Stimulated activated CD8-positive, alpha-beta memory T cell treated with anti-CD3 and anti-CD28 coated beads, Interleukin-4, amount 100 ng/mL, for 4 hours (primary cell): ENCODE measurements at places on chromosomes 5 and 9.

- DNase-seq = no peak
Measured at GRCh38 chr9:94983552-94983951, 257.1 kb downstream of the AOPEP start.

DNA sequence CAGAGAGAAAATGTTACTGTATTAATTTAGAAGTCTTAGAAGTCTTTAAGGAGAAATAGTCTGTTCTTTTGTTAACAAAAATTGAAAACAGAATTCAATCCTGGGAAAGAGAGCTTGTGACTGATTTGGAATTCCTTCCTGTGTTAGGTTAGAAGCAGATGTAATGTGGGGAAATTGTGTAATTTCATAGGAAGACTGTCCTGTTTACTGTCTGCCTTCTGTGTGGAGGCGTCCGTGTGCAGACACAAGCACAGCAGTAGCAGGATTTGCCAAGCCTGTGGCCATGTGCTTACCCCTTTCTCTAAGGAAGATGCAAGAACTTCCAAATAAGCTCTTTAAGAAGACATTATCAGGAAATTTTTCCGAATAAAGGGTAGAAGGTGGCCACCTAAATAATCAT lies 36.7 kb upstream of the F2R start:
- DNase-seq = no peak

GRCh38 chr5:80936881-80937280 lies 23.3 kb upstream of the RASGRF2 start:
- no peak for DNase-seq

DNA sequence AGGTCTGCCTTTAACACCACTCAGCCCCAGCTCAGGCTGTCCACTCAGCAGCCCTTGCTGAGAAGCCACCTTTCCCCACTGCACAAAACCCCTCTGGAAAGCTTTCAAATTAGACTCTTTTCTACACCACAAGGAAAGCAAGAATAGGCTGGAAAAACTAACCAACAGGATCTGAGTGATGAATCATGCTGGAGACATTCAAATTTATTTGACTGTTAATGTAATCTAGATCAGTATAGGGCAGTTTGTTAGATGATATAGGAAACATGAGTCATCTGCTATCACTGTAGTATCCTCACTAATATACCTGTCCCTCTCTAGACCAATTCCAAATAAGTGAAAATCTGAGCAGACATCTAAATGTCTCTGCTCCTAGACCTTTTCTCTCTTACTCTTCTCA lies 127.8 kb upstream of the PAM start:
- DNase-seq = no peak

- no peak for DNase-seq
Measured at GRCh38 chr5:122915717-122916461, 70.5 kb downstream of the SNX24 start.

DNA sequence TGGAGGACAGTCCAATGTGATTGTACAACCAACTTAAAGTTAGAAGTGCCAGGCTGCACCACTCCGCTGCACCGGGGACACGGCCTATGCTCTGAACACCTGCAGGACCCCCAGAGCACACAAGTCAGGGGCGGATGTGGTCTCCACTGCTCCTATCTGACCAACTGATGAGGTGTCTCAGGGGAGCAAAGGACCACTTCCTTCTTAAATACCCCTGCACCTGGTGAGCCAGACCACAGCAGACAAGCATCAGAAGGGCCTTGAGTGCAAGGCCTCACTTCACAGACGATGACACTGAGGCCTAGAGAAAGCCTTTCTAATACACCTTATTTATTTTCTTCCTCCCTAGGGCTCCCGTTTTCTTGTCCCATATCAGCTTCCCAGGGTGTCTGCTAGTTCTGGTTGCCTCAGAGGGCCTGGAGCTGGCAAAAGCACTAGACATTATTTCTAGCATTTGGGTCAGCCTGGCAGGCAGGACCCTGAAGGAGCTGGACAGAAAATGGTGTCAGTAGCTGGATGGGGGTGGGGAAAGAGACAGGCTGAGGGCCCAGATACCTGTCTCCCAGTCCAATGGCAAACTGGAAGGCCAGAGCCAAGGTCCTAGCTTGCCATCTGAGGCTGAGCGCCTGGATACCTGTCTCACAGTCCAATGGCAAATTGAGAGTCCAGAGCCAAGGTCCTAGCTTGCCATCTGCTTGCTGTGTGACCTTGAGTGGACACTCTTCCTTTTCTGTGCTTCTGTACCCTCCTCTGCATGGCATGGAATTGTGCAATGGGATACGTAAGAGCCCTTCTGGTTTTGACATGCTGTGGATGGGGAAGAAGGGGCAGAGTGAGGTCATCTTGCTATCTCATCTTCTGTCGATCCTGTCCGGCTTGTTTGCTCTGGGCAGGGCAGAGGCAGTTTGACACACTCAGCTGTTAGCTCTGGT lies 9.0 kb downstream of the CCDC69 start:
- DNase-seq = no peak

DNA sequence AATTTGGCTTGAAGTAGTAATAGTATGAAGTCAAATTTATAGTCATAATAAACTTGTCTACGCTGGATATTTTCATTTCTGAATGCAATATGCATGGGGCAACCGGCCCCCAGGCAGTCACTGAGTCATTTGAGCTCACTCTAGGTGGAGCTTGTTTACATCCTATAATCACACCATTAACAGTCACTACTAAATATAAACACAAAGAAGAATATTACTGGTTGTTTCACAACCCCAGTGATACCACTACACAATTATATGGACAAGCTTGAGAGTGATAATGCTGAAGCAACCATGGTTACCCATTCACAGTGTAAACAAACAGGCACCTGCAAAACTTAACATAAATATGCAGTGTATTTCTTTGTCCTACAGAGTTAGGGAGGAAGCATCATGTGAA lies 68.7 kb downstream of the MARCHF3 start:
- DNase-seq = no peak

- DNase-seq = no peak
Measured at GRCh38 chr9:124282442-124283227, 24.9 kb downstream of the NEK6 start.

DNA sequence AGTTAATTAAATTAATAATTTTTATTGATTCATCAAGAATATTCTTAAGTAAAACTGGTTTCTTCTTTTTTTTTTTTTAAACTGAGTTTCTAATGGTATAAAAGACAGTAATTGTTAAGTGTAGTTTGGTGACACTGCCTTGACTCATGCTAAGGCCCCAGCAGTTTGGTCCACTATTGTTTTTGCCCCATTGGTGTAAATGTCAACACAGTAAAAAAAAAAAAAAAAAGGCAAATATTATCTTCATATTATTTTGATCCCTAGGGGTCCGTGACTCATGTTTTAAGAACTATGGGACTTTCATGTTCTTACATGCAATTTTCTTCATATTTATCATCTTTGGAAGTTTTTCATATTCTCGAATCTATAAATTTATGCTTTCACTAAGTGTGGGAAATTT lies 29.2 kb upstream of the JAK2 start:
- no peak for DNase-seq

GRCh38 chr9:8762479-8763085 lies 963.0 kb upstream of the DMAC1 start:
- no peak for DNase-seq

GRCh38 chr9:74570879-74571512 lies 73.9 kb downstream of the RORB start:
- DNase-seq = no peak

GRCh38 chr5:98938464-98938863 lies 9.7 kb upstream of the CHD1 start:
- DNase-seq = no peak

DNA sequence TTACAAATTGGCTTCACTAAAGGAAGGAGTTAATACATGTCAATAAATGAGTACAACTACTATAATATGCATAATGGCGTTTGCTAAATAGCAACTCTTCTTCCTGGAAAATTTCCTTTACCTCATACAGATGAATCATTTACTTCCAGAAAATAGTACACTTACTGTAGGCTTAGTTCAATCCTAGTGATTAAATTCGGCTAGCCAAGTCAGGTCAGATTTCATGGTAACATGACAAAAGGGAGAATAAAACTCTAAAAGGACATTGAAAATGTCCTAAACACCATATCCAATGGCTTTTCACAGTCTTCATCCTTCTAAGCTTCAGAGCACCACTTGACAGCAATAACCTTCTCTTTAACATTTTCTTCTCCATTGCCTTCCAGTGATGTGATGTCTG lies 42.1 kb upstream of the ZFAND5 start:
- no peak for DNase-seq
